ENCODE measurements at places on chromosomes 11 and 22.
A peak's percentile ranks its signal among the peaks of the same experiment; 100 is the strongest.

- no peak for DNase-seq
These were observed 162.5 kb upstream of the NTM start for GRCh38 chr11:131207901-131208300.

GRCh38 chr11:17550450-17551346 lies 3.6 kb downstream of the OTOG start:
- DNase-seq: no peak

DNA sequence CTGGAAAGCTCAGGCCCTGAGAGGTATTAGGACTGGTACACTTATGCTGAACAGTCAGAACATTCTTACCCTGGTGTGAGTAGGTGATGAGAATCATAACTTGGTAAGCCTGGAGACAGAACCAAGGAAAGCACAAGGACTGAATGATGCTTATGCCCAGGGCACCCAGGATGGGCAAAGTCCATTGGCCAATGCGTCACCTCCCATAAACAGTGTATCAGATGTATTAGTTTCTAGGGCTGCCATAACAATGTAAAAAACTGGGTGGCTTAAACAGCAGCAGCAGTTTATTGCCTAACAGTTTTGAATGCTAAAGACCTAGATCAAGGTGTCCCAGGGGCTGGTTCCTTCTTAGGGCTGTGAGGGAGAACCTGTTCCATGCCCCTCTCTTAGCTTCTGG lies 107.0 kb downstream of the FAR1 start:
- no peak for DNase-seq

- DNase-seq: no peak
These were observed 1.5 kb downstream of the DGKZ start for GRCh38 chr11:46348566-46349401.

GRCh38 chr11:64204464-64204989 lies 2.0 kb upstream of the FERMT3 start:
- DNase-seq: peak; percentile 82

DNA sequence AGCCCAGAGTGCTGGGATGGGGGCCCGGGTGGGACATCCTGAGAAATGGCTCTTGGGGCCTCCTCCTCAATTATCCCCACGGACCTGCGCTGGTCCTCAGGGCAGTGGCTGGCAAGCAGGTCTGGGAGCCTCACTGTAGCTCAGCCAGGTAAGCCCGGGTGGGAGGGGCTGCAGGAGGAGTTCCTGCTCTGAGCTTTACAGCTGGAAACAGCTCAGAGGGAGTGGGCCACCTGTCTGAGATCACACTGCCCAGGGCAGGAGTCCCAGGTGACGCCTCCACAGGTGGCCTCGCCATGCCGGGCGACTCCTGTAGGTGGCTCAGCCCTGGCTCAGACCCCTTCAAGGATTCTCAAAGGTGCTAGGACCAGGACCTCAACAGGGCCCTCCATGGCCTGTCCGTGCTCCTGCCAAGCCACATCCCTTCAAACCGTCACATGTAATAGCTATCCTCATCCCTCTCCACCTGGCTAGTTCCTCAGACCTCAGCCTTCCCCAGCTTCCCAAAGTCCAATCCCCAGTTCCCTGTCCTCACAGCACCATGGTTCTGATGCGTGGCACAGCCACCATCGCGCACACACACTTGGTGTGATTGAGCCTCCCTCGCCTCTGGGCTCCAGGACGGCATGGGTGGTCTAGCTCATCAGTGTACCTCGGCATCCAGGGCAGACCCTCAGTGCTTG lies 3.6 kb upstream of the TSSK2 start:
- no peak for DNase-seq

- no peak for DNase-seq
These were observed 2.8 kb upstream of the TMPRSS13 start for GRCh38 chr11:117931971-117932370.

DNA sequence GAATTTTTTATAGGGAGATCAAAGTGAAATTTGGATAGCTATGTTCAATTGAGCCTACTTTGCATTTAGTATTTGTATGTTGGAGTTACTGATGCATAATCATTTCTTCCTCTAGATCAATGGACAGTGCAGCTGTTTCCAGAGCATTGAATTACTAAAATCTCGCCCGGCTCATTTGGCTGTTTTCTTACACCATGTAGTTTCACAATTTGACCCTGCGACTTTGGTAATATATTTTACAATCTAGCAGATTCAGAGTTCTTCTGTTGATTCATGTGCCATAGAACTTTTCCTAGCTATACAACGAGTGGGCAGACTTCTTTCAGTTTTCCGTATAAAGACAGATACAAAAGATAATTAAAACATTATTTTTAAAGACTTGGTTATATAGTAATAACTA lies 70.0 kb upstream of the GRIK4 start:
- DNase-seq: no peak

GRCh38 chr11:20068691-20069090 lies 91.6 kb downstream of the DBX1 start:
- no peak for DNase-seq

- DNase-seq: peak; percentile 2
These were observed 196.3 kb upstream of the ARHGAP20 start for GRCh38 chr11:110908401-110909105.

DNA sequence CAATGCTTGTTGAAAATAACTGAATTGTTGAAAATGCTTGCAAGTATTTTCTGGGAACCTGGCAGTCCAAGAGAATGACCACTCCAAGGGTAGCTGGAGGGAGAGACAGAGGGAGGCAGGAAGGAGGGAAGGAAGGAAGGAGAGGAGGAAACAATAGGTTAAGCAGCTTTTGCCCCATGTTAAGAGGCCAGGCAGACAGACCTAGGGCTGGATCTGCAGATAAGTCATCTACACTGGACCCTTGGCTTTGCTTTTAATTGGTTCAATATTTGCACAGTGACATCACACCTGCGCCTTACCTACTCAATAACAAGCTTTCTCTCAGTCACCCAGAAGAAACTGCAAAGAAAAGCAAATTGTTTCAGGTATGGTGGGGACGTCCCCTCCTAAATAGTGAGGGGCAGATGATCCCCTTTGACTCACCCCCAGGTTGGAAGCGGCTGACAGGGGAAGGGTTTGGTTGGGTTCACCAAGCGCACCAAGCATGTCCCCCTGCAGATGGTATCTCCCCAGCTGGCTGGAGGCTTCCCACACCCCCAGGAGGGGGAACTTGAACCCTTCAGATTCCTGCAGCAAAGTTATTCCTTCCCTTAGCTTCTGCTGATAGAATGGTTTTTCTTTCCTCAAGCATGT lies 24.3 kb downstream of the MYH9 start:
- DNase-seq: no peak

DNA sequence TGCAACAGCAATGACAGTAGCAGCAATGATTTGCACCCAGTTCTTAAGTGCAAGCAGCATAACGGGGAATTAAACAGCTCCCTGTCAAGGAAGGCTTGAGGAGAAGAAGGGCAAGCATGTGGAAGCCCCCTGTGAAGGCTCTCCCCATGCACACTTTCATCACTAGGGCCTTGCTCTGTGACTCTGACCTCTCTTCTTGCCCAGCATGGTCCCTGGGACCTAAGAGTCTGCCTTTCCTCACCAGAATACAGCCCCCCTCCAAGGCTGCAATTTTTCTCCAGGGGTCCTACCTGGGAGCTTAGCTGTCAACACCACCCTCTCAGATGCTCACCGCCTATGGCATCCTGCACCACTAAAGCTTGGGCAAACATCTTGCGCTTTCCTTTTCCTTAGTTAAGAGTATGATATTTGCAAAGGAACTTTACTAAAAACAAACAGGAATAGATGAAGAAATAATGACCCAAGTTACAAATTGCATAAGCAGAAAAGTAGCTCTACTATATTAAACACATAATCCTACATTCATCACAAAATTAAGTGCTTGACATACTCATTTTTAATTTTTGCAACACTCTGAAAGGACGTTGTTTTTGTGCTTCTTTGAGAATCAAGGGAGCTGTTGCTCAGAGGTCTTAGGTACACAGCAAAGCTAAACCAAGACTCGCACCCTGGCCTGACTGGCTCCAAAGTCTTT lies 187.6 kb downstream of the ADAMTS15 start:
- DNase-seq: no peak

DNA sequence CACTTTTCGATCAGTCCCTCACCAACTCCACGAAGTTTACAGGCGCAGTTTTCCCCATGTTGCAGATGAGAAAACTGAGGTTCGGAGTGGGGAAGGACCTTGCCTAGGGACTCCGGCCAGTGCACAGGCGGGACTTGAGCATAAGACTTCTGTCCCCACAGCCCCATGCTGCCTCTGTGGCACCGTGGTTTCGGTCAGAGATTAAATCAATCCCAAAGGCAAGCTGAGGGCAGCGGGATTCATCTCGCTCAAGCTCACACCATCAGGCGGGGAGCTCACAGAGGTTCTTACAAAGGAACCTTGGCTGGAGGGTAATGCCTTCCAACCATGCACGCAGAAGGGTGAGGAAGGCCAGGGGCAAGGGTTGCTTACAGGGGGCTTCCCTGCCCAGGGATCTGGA lies 115.5 kb downstream of the PHF21B start:
- no peak for DNase-seq

DNA sequence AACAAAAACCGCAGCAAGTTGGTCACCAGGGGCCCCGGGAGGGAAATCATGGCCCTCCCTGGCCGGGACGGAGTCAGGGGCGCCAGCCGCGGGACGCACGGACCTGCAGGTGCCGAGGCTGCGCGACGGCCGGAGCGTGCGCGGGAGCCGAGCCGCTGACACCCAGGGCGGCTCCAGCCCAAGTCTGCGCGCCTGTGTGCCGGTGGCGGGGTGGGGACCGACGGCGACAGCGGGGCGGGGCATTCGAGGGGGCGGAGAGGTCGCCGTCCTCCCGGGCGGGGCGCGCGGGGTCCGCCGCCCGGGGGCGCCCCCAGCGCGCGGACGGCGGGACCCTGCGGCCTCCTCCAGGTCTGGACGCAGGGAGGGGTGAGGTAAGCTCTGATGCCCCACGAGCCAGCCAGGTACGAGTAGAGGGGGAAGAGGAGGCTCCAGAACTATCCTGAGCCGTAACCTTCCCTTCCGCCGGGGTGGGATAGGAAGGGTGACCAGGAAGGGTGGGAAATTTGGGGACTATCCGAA lies at the start of gene ESAM:
Gene ESAM, minus strand, starts transcription at position 186 of the 519 bp plus-strand sequence. Its CDS starts 136 bp downstream, at position 50.
- DNase-seq: no peak

Measured in T1000 (cell line).